ENCODE measurements at places on chromosomes 12 and 14.

GRCh38 chr14:80940146-80940545 lies 1.4 kb downstream of the CEP128 start:
- H3K27ac ChIP-seq, result no peak overlapping the region
- peaks cover under 1% of the 10 kb centered on the region for H3K27me3 ChIP-seq
- no peak overlapping the region for H3K4me3 ChIP-seq
- peaks cover 10% of the 10 kb centered on the region for H3K4me1 ChIP-seq
- no peaks in the 10 kb centered on the region for H3K36me3 ChIP-seq
- DNase-seq, result no peak

DNA sequence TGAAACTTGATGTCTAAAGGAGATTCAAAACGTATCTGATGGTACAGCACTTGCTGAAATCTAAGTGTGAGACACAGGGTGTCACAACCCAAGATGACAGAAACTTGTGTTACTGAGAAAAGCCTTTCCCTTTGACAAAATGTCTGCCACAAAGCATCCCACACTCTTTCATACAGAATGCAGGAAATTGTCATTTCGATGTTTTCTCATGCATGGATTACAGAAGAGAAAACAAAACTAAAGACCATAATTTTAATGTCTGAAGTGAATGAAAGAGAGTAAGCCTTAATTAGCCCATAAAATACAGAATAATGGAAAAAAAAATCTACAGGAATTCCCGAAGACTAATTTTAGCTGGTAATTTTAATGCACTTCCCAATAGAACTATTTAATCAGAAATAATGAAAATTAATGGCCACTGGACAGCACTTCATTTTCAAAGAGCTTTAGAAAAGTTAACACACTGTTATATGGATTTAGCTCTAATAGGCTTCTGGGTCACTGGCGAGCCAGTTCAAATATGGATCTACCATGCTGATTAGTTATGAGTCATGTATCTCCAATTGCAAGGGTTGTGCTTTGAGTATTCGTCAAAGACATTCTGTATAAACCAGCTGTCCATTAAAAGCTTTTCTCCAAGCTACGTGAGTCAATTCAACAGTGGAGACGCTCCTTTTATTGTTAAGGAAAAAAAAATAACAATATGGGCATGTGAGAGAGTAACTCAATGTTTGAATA lies 656.7 kb downstream of the SLC16A7 start:
- H3K36me3 ChIP-seq, result no peaks in the 10 kb centered on the region
- H3K4me3 ChIP-seq, result no peak overlapping the region
- H3K27ac ChIP-seq, result no peak overlapping the region
- H3K27me3 ChIP-seq, result no peaks in the 10 kb centered on the region

DNA sequence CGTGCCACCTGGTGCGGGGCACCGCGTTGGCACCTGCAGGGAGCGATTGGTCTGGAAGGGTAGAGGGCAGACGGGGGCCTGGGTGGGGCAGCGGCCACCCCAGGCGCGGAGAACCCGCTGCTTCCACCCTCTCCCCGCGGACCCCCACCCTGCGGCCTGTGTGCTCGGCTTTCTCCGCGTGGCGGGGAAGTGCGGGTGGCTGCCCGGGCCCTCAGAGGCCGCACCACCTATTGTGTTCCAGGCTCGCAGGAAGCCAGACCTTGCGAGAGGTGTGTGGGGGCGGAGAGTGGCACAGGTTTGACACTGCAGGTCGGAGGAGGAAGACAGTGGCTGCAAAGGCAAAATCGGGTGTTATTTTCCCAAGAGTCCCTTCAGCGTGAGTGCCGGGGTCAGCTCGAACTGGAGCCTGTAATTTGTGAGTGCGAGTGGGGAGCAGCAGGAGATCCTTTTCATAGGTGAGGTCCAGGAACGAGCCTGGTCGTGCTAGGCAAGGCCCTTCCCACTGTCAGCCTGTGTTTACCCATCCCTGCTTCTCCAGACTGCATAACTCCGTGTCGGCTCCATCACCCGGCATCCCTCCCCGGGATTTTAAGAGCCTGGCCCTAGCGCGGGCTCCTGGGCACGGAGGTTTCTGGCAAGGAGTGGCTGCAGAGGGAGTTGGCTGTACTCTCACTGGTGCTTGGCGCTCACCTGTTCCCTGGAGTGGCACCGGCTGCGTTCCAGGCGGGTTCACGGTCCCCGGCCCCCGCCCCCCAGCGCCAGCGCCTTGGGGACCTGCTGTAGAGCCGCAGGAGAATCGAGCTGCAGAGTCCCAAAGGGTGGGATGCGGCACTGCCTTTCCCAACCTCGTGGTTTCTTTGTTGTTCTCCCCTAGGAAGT lies 935 bp downstream of the TBC1D30 start:
- H3K27me3 ChIP-seq, result peaks cover 11% of the 10 kb centered on the region
- peak; percentile 7 for DNase-seq
- H3K36me3 ChIP-seq, result peaks cover 7% of the 10 kb centered on the region
- H3K4me3 ChIP-seq, result peak overlapping the region; percentile 54
- peaks cover 8% of the 10 kb centered on the region for H3K4me1 ChIP-seq

GRCh38 chr14:20278414-20278813 lies 27.3 kb downstream of the TTC5 start:
- no peak for DNase-seq
- H3K4me3 ChIP-seq, result no peak overlapping the region
- H3K36me3 ChIP-seq, result peaks cover 47% of the 10 kb centered on the region
- H3K27me3 ChIP-seq, result peaks cover 1% of the 10 kb centered on the region

DNA sequence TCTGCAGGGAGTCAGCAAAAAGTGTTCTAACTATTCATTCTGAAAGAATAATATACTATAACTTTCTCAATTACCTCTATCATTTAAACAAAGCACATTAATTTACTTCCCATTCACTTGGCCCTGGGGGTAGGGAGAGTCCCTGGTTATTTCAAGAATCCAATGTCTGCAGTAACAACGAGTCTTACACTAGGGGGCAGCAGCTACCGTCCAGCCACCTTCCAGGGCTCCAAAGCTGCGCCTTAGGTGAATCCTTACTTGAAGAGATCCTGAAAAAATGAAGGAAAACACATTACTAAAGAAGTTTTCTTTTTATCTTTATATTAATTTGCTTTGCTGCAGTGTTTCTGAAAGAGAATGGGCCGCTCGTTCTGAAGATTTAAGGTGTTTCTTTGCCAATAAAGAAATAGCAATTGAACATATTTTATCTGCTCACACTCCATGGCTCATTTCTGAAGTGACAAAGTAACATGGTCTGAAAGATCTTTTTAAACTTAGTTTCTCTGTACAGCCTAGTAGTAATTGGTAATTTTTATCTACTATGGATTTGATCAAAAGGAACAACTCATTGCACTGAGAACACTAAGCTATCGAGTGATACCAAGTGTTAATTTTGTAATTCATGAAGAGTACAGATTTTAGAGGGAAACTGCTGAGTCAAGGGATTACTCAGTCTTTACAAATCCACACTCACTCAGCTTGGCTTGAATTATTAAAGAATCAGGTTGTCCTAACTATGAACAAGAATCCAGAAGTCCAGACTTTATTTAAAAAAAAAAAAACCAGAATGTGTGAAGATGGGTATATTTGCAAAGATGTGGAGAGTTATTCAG lies 27.6 kb downstream of the BHLHE41 start:
- H3K27ac ChIP-seq, result no peak overlapping the region
- no peaks in the 10 kb centered on the region for H3K4me1 ChIP-seq
- DNase-seq, result peak; percentile 71
- H3K4me3 ChIP-seq, result no peak overlapping the region
- no peaks in the 10 kb centered on the region for H3K36me3 ChIP-seq
- H3K27me3 ChIP-seq, result no peaks in the 10 kb centered on the region

GRCh38 chr12:1797011-1797901 lies 23.1 kb upstream of the LRTM2 start:
- H3K4me1 ChIP-seq, result peaks cover 16% of the 10 kb centered on the region
- H3K4me3 ChIP-seq, result no peak overlapping the region
- peaks cover 9% of the 10 kb centered on the region for H3K36me3 ChIP-seq
- peaks cover 8% of the 10 kb centered on the region for H3K27me3 ChIP-seq
- H3K27ac ChIP-seq, result no peak overlapping the region

DNA sequence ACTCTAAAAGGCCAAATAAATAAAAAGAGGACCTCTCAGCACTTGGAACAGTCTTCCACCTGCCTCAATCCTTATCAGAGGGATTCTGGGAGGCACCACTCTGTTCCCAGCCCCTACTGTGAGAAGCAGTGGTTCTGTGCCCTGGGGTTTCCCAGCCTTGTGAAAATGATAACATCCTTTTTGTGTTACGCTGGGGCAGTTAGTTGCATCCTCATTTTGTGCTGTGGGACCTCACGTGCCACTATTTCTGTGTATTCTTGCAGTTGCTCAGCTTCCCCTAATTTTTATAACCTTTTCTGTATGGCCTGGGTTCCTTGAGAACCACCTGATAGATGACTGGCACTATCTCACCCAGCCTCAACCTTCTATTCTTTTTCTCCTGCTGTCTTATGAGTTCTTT lies 10.8 kb upstream of the CMA1 start:
- H3K27ac ChIP-seq, result no peak overlapping the region
- no peak overlapping the region for H3K4me3 ChIP-seq
- peaks cover 3% of the 10 kb centered on the region for H3K27me3 ChIP-seq
- no peak for DNase-seq
- H3K36me3 ChIP-seq, result no peaks in the 10 kb centered on the region

GRCh38 chr12:105775343-105775742 lies 363.4 kb downstream of the NUAK1 start:
- H3K36me3 ChIP-seq, result no peaks in the 10 kb centered on the region
- H3K4me3 ChIP-seq, result no peak overlapping the region
- no peak for DNase-seq
- no peaks in the 10 kb centered on the region for H3K27me3 ChIP-seq
- no peak overlapping the region for H3K27ac ChIP-seq

GRCh38 chr12:121455766-121456420 lies 56.0 kb downstream of the RNF34 start:
- no peak for DNase-seq
- H3K36me3 ChIP-seq, result peaks cover 17% of the 10 kb centered on the region
- peaks cover 6% of the 10 kb centered on the region for H3K27me3 ChIP-seq
- H3K4me3 ChIP-seq, result no peak overlapping the region
- H3K4me1 ChIP-seq, result peaks cover 7% of the 10 kb centered on the region

- DNase-seq, result no peak
- peaks cover 1% of the 10 kb centered on the region for H3K27me3 ChIP-seq
- H3K27ac ChIP-seq, result no peak overlapping the region
- H3K36me3 ChIP-seq, result no peaks in the 10 kb centered on the region
- no peaks in the 10 kb centered on the region for H3K4me1 ChIP-seq
Observed at GRCh38 chr12:49873361-49873934, 30.3 kb downstream of the FAIM2 start.

- DNase-seq, result no peak
- no peak overlapping the region for H3K4me3 ChIP-seq
- H3K36me3 ChIP-seq, result no peaks in the 10 kb centered on the region
- peaks cover 14% of the 10 kb centered on the region for H3K4me1 ChIP-seq
- H3K27me3 ChIP-seq, result no peaks in the 10 kb centered on the region
Observed at GRCh38 chr12:52646613-52647012, 5.4 kb downstream of the KRT2 start.

DNA sequence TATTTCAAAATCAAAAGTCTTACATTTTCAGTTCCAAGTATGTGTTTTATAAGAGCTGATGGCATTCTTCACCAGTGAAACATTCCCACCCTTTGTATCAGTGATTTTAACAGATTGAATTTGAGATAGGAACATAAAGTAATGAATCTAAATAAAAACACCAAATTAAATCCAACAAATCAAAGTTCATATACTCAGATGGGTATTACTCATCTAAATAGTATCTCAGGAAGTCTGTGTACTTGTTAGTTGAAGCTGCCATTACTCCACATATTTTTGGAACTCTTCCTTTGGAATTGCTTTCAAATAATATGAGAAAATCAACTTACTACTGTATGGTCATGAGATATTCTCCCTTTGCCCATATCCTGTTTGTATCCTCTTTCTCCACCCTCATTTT lies 89.1 kb downstream of the MIA2 start:
- H3K36me3 ChIP-seq, result peaks cover 21% of the 10 kb centered on the region
- no peak overlapping the region for H3K4me3 ChIP-seq
- H3K27me3 ChIP-seq, result no peaks in the 10 kb centered on the region

Measured in endothelial cell (in vitro differentiated cells).